ENCODE measurements at places on chromosomes 13 and 19. TPM values are rescaled to one million over a fixed set of nuclear protein-coding genes. Genes with fewer than 3 reads are reported as not detected.

DNA sequence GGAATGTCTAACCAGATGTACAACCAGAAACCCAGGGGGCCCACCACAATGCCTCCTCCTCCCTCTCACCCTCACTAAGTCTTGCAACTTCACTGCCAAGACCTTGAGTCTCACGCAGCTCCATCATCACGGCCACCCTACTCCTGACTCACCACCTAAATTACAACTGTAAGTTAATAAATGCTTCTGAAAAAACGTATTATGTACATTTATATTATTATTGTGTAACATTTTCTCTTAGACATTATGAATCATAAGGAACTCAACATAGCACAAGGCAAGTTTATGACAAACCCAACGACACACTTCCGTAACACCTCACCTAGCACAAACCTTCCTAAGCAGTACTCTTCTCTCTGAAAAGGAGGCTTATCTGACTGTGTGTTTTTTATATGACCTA, 20.7 kb downstream of the MIPEP start:
- DNase-seq: no peak

- DNase-seq: no peak
Measured at GRCh38 chr19:40254714-40255418, 28.4 kb upstream of the CCNP start.

DNA sequence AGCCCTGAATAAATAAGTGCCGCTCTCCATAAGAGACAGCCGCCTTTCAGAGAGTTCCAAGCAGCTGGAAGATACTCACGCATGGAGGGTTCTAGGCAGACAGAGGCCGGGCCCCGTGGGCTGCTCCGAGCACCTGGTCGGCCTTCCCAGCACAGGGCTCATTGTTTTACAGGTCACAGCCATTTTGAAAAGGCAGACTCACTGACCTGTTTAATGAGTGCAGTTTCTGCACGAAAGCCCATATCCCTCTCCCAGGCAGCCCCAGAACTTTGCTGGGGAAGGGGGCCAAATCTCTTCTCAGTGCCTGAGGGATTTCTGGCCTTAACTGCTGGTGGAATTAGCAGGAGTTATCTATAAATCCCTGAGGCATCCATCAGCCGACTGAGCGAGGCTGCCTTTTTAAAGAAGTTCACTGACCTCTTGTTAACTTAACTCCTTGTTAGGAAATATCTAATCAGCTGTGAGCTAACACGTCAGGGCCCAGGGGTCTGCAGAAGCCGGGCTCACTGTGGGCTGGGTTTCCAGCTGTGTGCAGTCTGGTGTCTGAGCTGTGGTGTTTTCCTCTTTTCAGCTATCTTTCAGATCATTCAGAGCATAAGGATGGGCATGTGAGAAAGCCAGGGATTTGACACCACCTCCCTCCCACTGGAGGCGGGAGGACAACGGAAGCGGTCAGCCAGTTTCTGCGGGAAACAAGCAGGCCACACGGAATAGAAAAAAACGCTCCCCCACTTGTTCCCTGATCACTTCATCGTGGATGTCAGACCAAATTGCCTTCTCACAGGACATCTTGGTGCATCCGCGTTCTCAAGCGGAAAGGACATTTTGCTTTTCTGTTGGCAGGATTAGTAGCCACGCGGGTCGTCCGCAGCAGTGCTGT, 23.3 kb downstream of the SERP2 start:
- no peak for DNase-seq

DNA sequence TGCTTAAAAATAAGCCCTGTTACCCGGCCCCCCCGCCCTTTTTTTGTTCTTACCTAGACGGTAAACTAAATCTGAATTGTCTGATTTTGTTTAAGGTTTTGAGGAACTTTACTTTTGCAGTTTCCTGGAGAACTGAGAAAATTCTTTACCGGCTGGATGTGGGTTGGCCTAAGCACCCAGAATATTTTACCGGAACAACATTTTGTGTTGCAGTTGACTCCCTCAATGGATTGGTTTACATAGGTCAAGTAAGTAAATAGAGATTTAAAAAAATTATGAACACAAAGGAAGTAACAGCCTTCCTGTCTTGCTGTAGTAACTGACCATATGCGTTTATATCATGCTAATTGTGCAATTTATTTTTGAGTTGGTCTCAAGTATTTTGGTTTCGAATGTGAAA, 785 bp downstream of the NHLRC3 start:
- DNase-seq: no peak

GRCh38 chr13:53098455-53098854, 69.8 kb downstream of the OLFM4 start:
- no peak for DNase-seq

DNA sequence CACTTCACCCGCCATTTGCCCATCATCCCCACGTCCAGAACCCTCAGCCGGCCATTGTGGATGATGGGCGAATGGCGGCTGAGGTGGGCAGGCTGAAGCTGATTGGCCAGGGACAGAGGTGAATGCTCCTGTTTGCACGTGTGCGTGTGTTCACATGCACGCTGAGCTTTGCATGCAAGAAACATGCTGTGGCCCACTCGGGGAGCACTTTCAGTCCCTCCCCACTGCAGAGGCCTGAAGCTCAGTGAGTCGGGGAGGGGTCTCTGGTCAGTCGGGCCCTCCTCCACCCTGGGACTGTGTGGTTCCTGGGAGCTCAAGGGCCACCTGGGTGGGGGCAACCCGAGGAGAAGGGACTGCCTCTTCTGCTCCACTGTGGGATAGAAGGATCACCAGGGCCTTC, 24.9 kb downstream of the CEBPA start:
- DNase-seq: no peak

DNA sequence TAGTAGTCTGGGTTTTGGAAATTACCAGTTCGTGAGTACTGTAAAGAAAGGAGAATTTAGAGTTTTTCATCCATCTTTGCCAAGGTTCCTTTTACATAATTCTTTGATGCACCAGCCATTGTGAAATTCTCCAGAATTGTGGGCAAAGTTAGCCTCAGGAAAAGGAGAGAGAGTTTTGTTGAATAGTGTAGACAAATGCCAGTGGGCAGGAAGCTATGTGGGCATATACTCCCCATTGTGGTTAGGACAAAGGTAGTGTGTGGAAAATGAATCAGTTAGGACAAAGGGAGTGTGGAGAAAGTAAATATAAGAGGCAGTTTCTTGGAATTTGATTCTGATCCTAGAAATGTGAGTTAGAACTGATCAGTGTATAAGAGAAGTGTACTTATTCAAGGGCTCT, 67.9 kb downstream of the PCCA start:
- DNase-seq: no peak

Gene KIR2DL1
- total RNA-seq: not detected

Gene ACER1
- total RNA-seq: not detected
